Cardiac septum (tissue), 1 donor: ENCODE measurements at places on chromosomes 13 and 19.

DNA sequence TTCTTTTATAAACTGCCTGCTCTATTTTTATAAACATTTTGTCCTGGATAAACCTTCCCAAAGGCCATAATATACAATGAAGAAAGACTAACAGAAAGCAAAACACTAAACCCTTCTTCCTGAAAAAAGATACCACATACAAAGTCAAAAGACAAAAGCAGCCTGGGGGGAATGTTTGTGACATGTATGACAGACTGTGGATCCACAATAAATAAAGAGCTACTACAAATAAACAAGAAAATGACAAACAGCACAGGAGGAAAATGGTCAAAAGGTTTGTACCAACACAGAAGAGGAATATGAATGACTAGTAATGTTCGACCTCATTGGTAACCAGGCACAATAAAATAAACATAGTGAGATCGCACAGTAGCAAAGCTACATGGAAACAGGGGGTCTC lies 19.8 kb downstream of the AP2S1 start:
- no peak for DNase-seq

- DNase-seq = no peak
Measured at GRCh38 chr13:25169356-25169755, 2.7 kb downstream of the AMER2 start.

DNA sequence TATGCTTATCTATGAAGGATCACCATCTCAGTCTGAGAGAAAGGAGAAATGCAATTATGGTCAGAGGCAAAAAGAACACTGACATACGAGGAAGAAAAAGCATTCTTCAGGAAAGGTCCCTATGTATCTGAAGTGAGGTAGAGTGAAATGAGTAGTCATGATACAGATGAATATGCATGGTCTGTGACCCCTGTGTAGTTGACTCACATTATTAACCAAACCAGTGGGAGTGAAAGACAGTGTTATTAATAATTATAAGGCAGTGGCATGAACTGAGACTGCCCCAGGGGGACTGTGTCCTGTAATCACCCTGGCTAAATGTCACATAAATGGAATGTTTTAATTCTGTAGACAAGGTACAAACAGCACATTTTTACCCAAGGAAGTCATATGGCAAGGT lies 1320.2 kb upstream of the PCDH9 start:
- DNase-seq = no peak

DNA sequence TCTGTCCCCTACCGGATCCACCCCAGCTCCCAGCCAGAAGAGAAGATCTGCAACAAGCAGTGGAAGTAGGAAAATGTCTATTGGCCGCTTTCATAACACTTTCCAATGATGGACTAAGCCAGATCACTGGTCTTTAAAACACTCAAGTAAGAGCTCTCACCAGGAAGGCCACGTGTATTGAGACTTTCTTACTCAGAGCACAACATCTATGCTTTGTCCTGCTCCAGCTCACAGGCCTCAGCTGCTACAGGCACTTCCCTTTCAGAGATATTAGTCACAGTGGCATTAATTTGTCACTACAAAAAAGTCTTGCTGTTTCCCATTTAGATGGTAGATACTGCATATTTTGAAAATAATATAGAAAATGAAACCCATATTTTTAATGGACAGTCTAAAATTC lies 164.2 kb downstream of the ABCC4 start:
- DNase-seq = no peak

DNA sequence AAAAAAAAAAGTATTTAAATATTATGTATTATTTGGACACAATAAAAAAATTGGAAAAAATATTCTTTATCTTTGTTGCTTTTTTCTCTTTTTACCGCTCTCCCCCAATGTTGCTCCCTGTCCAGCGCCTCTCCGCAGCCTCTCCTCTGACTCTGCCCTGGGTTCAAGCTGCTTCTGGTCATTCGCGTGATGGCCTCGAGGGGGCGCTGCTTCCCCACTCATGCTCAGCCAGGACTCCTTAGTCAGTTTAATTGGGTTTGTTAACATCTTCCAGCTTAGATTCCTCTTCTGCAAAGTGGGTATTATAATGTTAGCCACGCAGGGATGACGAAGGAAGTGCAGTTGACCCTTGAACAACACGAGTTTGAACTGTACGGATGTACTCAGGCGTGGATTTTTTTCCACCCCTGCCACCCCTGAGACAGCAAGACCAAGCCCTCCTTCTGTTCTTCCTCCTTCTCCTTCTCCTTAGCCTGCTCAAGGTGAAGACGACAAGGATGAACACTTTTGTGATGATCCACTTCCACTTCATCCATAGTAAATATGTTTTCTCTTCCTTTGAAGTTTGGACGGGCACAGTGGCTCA lies 4.9 kb upstream of the NWD1 start:
- no peak for DNase-seq

DNA sequence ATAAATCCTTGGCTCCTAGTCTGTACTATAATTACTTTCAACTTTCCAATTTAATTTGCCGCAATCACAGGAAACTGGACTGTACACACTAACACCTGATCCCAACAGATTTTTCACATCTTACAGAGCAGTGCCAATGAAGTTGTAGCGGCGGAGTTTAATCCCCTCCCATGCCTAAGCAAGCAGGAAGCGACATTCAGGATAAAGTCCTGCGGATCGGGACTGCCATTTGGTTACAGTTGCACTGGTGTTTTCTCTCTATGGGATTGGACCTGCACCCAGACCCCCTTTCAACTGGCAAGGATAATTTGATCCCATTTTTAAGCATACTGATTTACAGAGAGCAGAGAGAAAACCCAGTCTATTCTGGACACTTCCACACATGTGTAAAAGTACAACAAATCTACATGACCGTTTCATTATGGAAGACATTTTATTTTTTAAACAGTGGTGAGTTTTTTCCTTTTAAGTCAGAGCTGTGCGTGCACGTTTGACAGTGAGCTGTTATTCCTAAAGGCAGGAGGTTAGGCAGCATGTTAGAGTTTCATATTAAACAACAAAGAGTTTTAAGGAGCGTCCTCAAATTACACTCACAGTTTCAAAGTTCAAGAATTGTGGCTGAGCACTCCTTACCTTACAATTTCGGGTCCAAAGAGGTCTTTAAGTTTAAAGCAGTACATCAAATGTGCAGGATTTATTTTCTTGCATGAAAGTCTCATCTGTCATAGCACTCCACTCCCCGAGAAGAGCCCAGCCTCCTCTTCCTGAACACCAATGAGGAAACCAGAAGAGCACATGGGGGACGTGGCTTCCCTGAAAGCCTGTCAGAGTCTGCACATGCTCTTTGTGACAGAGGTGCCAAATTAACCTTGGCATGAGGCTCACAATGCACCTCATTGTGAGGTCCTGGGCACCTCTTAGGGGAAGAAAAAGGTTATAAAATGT lies 141.6 kb upstream of the RFC3 start:
- peak; percentile 77 for DNase-seq

DNA sequence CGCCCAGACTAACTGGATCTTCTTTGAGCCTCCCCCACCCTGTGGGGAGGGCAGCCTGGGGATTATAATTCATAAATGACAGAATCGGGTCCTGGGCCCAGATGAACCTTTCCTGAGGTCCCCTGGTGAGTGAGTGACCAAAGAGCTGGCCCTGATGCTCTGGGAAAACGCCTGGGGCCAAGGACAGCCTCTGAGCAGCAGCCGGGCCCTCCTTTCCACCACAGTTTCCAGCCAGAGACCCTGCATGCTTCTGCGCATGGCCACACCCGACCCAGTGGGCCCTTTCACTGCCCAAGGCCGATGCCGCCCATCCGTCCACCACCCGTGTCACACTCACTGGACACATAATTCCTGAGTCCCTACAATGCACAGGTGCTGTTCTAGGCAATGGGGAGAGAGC lies 43.6 kb upstream of the CCNE1 start:
- no peak for DNase-seq

DNA sequence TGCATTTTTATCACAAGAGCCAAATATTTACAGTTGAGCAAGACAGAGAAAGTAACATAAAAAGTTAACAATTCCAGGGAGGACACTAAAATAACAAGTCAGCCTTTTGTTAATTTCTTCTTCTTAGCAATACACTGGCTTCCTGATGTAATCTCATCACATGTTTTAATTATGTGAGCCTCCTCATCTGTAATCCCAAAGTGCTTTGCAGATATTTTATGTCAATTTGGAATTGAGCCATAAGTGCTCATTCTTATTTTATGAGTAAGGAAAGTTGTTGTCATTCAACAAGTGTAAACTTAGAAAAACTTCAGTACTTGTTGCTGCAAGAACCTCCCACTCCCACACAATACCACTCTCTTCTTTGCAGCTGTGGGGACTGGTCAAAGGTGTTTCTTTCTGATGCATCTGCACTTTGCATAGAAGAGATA lies 223.6 kb downstream of the GPC6 start:
- DNase-seq = no peak

- DNase-seq = no peak
Measured at GRCh38 chr13:38624822-38625221, 62.1 kb upstream of the FREM2 start.

- no peak for DNase-seq
Measured at GRCh38 chr19:43766755-43767043, 11.9 kb upstream of the SMG9 start.

DNA sequence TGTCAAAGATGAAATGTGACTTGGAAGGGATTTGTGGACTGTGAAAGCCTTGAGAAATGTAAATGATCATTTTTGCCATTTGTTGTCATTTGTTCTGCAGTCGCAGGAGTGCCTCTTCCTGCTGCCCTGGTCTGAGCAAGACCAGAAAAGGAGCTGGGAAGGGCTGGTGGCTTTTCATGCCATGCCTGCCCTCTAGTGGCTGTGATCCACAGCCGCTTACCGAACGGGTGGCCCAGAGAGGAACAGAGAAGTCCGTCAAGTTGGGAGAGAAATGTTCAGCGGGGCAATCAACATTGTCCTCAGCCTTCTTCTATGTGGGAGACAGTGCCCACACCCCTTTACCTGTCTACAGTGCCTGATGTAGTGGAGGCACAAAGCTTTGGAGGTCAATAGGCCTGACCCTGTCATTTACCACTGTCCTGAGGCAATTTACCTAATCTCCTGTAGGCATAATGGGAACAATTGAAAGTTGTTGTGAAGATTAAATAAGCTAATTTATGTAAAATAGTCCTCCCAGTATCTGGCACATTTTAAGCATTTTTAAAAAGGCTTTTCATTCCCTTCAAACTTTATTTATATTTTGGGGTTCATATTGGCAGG lies 224.5 kb downstream of the B3GLCT start:
- DNase-seq = no peak

DNA sequence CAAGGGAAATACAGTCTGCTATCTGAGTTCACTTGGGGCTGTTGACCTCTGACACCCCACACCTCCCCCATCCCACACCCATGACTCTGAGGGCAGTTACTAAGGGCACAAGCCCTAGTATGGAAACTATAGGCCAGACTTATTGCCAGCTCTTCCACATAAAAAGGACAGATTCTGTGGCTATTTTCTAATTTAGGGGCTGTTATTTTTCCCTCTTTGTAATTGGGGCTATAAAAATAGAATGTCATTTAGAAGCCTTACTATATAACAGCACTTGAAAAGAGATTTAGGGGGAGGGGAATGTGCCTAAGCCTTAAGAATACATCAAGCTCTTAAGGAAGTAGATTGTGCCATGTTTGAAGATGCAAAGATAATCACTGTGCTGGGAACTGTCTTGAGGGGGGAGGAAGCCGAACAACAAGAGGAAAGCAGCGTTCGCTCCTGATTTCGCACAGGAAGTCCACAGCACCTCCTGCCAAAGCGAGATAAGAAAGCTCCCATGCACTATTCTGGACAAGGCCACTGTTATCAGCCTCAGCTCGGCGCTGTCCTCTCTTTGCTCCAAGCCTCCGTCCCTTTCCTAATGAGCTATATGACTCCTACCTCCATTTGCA lies 86.6 kb downstream of the FLT1 start:
- DNase-seq = peak; percentile 78

GRCh38 chr13:67736646-67737420 lies 506.7 kb upstream of the PCDH9 start:
- DNase-seq = no peak

DNA sequence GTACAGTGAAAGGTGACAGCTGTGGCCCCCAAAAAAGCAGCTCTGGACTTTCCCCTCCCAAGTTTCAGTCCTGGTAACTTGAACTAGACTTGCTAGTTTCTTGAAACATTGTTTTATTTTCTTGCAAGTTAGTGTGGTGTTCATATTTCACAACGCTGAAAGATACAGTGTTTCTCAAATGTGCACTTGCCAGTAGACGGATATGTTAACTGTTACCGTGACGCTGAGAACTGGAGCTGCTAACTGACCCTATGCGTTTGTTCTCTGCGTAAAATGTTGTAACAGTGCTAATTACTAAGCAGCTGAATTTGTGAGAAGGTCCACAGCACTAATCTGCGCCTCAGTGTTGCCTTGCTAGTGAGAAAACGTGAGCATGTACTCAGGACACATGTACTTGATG lies 79.6 kb downstream of the GGACT start:
- DNase-seq = no peak

DNA sequence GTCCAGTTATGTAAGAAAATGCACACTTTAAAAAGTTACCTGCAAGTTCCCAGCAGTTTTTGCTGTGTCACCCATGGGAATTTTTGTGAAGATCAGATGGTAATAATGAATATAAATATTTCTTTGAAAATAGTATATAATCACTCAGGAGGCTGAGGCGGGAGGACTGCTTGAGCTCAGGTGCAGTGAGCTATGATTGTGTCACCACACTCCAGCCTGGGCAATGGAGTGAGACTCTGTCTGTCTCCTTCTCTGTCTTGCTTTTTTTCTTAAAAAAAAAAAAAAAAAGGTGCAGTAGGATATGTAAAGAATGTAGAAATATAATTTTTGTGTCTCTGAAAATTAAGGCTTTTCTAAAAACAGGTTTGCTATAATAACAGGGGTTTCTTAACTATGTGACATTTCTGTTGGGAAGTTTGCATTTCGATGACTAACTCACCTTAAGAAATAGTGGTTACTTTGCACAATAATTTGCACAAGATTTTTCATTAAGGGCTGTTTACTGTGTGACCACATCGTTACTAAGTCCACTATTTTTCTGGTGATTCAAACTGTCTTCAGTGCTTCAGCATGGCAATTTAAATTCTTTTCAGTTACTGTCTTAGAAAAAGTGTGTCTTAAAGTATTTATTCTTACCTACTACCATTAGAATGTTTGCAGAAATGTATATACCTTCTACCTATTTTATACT lies 37.3 kb downstream of the DNAJC3 start:
- no peak for DNase-seq

GRCh38 chr19:43504426-43505185 lies at the start of gene PHLDB3:
PHLDB3 (minus strand) TSS chr19:43504746; CDS start chr19:43504118, 628 bp downstream.
- no peak for DNase-seq

DNA sequence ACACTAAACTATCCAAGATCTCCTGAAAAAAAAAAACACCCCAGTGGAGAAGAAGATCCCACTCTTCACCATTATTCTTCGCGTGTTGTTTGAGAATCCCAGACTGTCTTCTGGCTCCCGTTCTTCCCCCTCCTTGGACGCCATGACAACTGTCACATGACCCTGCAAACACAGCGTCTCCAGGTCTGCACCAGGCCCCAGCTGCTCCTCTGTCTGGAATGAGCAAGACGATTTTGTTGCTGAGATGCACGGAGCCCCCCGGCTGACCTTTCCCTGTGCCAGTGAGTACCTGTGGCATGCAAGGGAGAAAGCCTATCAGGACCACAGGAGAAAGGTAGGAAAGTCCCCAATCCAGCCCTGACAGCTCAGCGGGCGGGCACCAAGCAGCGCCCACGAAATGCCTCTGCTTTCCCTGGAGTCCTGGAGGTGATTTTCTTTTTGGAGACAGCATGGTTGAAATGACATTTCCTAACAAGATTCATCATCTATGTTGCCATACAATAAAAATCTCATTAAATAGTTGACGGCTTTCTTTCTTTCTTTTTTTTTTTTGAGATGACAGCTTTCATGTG lies at the start of gene CFAP97D2:
Gene CFAP97D2, plus strand, starts transcription at position 171 of the 572 bp plus-strand sequence. Its CDS starts 74 bp downstream, at position 245.
- no peak for DNase-seq
